Transverse colon (tissue), 4 donors: ENCODE measurements at places on chromosomes 12 and 14.

GRCh38 chr14:79781882-79782281 lies 429.4 kb downstream of the DIO2 start:
- no peak for DNase-seq

- no peak for DNase-seq
Observed at GRCh38 chr14:100369019-100369418, 45.9 kb downstream of the SLC25A47 start.

DNA sequence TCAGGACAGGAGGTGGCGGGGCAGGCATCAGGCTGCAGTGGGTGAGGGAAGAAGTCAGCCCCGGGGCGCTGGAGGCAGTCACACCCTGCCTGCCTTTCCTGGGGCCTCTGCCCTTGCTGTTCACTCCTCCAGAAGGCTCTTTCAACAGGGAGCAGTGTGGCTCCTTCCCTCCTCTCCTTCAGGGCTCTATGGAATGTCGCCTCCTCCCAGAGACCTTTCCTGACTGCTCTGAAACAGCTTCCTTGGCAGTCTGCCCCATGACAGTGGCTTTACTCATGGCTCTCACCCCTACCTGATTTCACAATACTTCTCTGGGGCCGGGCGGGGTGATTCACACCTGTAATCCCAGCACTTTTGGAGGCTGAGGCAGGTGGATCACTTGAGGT lies 7.1 kb downstream of the RHOF start:
- DNase-seq = peak; percentile 88

DNA sequence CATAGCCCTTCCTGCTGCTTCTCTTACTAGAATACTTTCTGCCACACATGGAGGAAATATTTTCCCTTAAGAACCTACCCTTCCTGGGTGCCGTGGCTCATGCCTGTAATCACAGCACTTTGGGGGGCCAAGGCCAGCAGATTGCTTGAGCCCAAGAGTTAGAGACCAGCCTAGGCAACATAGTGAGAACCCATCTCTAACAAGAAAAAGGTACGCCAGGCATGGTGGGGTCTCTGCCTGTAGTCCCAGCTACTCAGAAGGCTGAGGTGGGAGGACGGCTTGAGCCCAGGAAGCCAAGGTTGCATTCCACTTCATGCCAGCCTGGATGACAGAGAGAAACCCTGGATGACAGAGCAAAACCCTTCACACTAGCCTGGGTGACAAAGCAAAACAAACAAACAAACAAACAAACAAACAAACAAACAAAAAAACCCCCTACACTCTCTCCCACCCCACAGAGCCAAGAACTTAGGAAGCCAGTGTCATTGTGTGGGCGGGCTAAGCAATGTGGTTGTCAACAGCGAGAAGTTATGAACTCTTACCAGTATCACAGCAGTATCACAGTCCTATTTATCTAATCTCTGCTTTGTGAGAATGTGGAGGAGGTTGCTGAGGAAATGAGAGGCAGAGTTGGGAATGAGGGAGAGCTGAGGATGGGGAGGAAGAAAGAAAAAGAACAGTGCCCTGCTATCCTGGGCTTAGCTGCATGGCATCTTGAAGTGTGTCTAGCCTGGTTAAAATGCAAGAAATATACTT lies 53.8 kb upstream of the CLEC14A start:
- no peak for DNase-seq

DNA sequence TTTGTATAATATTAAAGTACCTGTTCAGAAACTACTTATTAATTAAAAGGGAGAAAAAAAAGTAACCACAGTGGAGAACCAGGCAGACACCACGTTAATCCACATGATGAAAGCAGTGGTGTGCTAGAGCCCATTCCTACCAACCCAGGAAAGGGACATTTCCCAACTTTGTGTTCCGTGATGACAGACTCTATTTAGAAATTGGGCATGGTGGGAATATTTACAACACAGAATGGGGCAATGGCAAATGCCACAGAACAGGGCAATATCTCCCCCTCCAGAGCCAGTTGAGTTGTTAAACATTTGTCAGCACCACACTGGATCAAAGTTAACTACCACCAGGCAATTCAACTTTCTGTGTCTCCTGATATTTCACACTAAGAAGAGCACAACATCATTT lies 1.2 kb upstream of the HIGD1C start:
- no peak for DNase-seq
